ENCODE measurements at places on chromosomes 5 and 9.

DNA sequence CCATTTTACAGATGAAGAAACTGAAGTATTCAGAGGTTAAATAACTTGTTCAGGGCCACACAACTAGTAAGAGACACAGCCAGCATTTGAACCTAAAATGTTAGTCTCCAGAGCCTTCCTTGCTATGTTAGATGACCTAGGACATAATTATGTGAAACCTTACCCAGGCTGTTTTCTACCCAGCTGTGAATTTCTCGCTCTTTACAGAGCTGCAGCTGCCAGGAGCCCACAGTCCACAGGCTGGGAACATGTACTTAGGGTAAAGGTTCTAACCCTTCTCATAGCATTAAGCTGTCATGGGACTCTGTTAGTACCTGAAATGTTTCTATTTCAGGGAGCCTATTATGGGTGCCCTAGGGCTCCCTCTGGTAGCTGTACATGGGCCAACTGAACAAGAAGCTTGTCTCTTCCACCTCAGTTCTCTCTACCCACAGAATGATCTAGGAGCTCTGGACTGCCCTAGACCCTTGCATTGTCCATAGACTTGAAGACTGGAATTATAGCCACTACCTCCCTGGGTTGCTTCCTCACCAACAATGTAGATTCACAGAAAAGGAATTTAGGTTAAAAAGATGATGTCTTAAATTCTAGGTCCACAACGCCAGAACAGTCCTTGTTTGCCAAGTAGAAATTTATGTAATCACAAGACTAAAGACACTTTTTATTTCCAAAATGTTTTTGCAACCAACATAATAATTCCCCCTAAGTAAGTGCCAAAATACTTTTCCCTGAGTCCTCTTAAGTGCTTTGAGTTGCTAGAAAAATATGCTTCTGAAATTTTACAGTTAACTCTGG is 262.9 kb downstream of the PIK3R1 start:
- peaks cover 30% of the 10 kb centered on the region for H3K4me1 ChIP-seq
- peak; percentile 11 for DNase-seq
- H3K27me3 ChIP-seq: no peaks in the 10 kb centered on the region
- no peak overlapping the region for H3K27ac ChIP-seq
- H3K36me3 ChIP-seq: no peaks in the 10 kb centered on the region

GRCh38 chr5:68949711-68950110 is 144.1 kb upstream of the SLC30A5 start:
- no peak overlapping the region for H3K27ac ChIP-seq
- no peak overlapping the region for H3K4me3 ChIP-seq
- H3K27me3 ChIP-seq: peaks cover 12% of the 10 kb centered on the region
- H3K36me3 ChIP-seq: no peaks in the 10 kb centered on the region
- DNase-seq: no peak
- no peaks in the 10 kb centered on the region for H3K4me1 ChIP-seq

DNA sequence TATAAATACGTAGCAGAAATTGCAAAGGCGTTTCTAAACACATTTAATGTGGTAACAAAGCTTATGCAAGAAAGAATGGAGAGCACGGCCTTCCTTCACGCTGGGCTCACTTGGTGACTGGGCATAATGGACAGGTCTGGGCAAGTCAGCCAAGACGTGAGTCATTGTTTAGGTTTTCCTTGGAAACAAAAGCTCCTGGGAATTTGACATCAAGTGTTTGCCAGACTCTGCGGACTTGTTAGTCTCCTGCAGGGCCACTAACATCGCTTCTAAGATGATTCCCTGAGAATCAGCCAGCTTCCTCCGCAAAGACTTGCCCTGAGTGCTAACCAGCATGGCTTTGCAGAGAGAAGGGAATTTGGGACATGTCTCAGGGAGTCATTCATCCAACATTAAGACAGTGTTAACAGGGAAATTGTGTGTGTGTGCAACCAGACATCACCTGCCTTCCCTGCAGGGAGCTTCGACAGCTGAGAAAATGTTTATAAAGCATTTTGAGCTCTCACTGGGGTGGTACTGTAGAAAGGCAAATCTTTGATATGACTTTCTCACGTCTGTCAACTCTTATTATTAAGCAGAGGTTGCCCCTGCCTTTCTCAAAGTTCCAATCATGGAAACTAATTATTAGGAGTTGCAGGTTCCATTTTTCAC is 182.5 kb downstream of the NTRK2 start:
- no peaks in the 10 kb centered on the region for H3K36me3 ChIP-seq
- no peaks in the 10 kb centered on the region for H3K27me3 ChIP-seq
- H3K4me1 ChIP-seq: peaks cover 8% of the 10 kb centered on the region
- H3K4me3 ChIP-seq: no peak overlapping the region
- DNase-seq: peak; percentile 82
- peak overlapping the region; percentile 34 for H3K27ac ChIP-seq

DNA sequence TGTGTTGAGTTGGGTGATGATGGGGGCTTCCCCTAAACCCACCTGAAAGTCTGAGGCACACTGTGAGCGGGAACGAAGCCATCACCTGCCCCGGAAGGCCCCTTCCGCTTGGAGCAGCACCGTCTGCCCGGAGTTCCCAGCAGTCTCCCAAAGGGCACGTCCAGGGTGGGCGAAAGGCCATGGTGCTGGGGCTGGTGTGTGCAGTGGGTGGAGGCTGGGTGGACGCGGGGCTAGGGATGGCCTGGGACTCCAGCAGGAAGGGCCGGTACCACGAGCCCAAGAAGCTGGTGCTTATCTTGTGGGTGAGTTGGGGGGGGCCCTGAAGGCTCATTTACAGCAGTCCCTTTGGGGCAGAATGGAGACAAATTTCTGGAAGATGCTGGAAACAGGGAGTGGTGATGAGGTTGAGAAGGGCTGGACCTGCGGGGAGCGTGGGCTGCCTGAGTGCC is 4.6 kb downstream of the FLT4 start:
- no peak overlapping the region for H3K27ac ChIP-seq
- no peaks in the 10 kb centered on the region for H3K36me3 ChIP-seq
- no peak for DNase-seq
- H3K4me3 ChIP-seq: no peak overlapping the region

- H3K27ac ChIP-seq: no peak overlapping the region
- no peak for DNase-seq
Measured at GRCh38 chr9:110620726-110621125, 41.2 kb upstream of the SVEP1 start.

DNA sequence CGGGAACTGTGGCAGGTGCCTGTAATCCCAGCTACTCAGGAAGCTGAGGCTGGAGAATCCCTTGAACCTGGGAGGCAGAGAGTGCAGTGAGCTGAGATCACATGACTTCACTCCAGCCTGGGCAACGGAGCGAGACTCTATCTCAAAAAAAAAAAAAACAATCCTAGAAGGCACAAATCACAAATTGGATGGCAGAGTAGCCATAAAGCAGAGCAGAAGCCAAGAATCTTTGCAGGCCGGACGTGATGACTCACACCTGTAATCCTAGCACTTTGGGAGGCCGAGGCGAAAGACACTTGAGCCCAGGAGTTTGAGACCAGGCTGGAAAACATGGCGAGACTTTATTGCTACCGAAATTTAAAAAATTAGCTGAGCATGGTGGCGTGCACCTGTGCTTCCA is 9.2 kb upstream of the FUBP3 start:
- DNase-seq: peak; percentile 22
- H3K27ac ChIP-seq: no peak overlapping the region
- H3K4me3 ChIP-seq: no peak overlapping the region
- no peaks in the 10 kb centered on the region for H3K36me3 ChIP-seq

DNA sequence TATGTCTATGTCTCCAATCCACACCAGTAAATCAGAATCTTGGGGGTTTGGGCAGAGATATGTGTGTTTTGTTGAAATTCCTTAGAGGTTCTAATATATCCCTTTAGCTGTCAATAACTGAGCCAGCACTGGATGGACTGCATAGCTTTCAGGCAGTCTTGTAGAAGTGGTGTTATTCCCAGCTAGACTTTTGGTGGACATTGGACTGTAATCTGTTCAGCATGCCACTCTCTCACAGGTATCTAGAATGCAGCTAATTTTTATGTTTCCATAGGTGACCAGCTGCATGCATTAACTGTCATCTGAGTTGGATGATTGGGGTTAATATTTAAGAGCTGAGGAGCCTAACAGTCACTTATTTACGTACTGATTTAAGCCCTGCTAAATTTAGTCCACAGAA is 45.1 kb upstream of the IL13 start:
- H3K36me3 ChIP-seq: peaks cover 13% of the 10 kb centered on the region
- no peaks in the 10 kb centered on the region for H3K4me1 ChIP-seq
- no peaks in the 10 kb centered on the region for H3K27me3 ChIP-seq
- no peak for DNase-seq

All from HFFc6 (cell line).